ENCODE measurements at places on chromosomes 16 and 17.

DNA sequence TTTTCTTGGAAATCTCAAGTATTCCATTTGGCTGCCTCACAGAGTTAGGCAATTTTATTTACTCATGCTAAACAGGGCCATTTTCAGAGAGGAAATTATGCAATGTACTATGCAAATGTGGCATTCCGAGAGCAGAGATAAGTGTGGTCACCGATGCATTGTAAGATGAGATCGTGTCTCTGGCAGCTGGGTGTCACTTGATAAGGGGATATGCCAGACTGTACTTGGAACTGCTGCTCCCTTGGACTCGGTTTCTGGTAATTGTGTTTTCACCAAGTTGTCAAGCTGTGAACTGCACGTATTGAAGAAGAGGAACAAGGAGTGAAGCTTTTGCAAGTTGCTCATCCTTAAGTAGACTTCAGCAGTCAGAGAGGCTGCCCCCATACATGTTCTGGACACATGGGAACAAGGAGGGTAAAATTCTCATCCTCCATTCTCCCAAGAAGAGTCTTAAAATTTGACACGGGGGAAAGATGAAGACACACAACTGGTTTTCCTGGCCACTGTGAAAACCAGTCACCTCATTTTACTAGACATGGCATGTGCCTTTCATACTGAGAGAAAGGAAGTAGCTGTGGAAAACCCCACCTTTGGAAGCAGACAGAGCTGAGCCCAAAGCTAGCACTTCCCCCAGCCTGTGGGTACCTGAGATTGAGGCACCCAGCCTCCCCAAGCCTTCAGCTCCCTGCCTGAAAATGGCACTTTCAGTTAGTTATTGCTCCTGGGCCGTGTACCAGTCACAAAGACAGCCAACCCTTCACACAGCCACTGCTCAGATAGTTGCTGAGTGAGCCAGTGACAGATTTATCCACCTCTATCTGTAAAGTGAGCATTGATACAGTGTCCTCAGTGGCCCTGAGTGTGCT lies 150.7 kb downstream of the SOCS1 start:
- no peak for DNase-seq

GRCh38 chr16:3963203-3963602 lies 82.7 kb upstream of the CREBBP start:
- DNase-seq = no peak

DNA sequence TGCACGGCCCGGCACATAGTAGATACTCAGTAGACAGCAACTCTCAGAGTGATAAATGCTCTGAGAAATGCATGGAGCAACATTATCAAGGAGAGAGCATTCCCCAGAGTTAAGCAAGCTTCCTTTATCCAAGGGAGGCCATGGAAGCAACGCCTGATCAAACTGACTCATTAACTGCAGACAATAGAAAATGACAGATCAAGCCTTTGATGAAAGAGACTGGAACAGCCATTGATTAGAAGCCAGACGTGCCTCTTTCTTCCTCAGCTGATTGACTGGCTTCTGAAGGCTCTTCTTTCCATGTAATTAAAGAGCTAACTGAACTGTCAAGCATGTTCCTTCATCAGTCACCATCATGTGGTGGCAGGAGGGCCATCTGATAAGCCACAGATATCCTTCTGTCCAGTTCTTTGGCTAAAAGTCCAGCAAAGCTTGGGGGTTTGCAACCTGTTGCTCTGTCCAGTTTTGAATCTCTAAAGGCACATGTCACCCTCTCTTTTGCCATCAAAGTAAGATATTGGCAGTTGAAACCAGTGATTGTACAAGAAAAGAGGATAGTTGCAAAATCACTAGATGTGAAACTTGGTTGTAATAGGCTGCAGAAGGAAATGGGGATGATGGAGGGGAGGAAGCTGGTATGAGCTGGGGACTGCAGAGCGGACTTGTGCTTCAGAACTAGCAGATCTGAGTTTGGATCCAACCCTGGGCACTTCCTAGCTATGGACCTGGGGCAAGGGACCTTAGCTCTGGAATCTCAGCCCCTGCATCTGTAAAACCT lies 188.0 kb downstream of the HAPSTR1 start:
- peak; percentile 52 for DNase-seq

DNA sequence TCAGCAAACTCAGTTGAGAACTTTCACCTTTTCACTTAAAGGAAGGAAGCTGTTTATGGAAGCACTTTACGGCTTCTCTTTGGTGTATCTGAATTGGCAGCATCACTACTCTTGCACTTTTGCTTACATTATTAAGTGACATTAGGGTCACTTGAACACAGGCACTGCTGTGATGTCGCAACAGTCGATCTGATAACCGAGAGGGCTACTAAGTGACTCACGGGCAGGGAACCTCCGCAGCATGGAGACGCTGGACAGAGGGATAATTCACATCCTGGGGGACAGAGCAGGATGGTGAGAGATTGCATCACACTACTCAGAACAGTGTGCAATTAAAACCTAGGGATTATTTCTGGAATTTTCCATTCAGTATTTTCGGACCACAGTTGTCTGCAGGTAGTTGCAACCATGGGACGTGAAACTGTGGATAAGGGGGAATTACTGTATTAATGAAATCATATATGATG lies 56.5 kb downstream of the DNAH2 start:
- DNase-seq = no peak

GRCh38 chr16:66740533-66740932 lies 10.9 kb downstream of the DYNC1LI2 start:
- DNase-seq = no peak

- DNase-seq = no peak
Measured at GRCh38 chr17:47844227-47844626, 3.2 kb upstream of the SCRN2 start.

DNA sequence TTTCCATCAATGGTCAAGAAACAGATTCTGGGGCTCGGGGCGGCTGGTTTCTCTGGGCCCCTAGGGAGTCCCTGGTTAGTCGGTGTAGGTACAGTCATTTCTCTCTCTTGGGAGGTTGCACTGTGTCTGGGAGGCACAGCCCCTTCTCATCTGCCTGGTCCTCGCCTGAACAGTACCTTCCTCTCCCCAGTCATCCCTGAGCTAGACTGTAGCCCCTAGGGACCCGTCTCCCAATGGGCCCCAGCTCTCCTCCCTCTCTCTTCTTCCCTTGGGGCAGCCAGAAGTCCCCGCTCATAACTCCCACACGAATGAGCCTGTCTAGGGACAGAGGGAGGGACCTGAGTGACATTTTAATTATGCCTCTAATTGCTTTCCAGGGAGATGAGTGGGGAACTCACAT lies 20.2 kb upstream of the CPSF4L start:
- DNase-seq = no peak

DNA sequence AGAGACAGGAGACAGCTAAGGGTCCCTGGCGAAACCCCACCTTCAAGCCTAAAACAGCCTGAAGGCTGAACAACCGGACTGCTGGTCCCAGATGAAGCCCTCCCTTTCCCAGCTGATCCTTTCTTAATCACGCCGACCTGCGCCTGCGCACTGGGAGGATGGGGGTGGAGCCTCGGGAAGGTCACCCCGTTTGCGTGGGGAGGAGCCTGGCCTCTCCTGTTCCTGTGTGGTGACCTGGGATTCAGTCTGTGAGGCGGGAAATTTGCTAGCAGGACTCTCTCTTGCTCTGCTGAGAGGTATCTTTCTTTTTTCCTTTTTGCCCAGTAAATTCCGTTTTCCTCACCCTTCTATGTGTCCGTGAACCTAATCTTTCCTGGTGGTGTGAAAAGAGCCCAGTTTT lies 9.6 kb downstream of the FAM20A start:
- DNase-seq = no peak

DNA sequence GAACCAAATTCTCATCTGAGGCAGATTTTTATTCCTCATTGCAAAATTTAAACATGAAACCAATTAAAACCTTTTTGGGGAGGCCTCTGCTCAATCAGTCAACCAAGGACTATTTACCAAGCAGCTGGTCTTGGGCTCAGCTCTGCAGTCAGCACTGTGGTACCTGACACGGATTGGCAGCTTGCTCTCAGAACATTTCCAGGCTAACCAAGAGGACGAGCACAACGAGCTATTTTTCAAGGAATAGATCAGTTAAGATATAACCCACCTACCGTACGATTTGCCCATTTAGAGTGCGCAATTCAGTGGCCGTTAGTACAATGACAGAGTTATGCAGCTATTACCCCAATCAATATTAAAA lies 26.4 kb upstream of the KLHDC4 start:
- no peak for DNase-seq

- DNase-seq = no peak
Measured at GRCh38 chr17:68248891-68249290, 1.0 kb downstream of the AMZ2 start.

- DNase-seq = no peak
Measured at GRCh38 chr17:80984749-80985148, 6.9 kb upstream of the CHMP6 start.

GRCh38 chr16:30839523-30840227 lies 52.7 kb upstream of the ZNF629 start:
- no peak for DNase-seq

GRCh38 chr17:17455173-17455572 lies 21.6 kb upstream of the MED9 start:
- no peak for DNase-seq

- no peak for DNase-seq
Measured at GRCh38 chr17:40960144-40960543, 6.6 kb downstream of the KRT39 start.

DNA sequence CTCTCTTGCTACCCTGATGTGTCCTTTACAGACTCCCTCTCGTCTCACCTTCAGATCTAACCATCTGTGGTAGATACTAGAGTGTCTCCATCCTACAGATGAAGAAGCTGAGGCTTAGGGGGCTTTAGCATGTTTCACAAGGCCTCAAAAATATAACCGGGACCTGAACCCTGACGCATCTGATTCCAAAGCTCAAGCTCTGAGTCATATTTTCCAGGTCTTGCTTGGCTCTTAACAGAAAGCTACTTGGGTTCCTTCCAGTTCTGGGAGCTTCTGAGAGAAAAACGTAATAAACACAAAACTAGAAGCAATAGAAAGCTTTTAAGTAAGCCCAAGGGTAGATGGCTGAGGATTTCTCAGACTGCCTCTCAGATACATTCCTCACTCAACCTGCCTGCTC lies 224.3 kb upstream of the EEF2KMT start:
- DNase-seq = no peak

DNA sequence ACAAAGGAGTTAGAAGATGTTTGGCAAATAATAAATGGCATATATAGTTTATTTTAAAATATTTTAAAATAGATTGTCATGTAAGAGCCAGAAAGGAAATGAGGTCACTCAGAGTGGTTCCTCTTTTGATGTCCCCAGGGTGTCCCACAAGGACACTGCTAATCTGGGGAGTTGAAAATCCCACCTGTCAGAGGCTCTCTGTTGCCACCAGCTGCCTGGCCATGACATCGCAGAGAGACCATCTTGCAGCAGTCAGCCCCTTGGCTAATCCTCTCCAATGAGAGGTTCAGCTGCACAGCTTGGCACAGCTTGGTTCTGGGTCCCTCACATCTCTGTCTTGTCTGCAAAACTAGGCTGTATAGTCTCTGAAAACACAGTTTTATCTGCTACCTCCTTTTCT lies 11.0 kb upstream of the RBFOX1 start:
- DNase-seq = no peak

DNA sequence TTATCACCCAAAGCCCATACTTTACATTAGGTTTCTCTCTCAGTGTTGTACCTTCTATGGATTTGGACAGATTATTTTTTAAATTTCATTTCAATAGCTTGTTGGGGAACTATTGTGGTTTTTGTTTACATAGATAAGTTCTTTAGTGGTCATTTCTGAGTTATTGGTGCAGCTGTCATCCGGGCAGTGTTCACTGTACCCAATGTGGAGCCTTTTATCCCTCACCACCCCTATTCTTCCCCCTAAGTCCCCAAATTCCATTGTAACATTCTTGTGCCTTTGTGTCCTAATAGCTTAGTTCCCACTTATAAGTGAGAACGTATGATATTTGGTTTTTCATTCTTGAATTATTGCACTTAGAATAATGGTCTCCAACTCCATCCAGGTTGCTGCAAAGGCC lies 57.5 kb downstream of the SLFN11 start:
- no peak for DNase-seq

- DNase-seq = no peak
Measured at GRCh38 chr17:8898126-8898525, 30.7 kb upstream of the PIK3R6 start.

DNA sequence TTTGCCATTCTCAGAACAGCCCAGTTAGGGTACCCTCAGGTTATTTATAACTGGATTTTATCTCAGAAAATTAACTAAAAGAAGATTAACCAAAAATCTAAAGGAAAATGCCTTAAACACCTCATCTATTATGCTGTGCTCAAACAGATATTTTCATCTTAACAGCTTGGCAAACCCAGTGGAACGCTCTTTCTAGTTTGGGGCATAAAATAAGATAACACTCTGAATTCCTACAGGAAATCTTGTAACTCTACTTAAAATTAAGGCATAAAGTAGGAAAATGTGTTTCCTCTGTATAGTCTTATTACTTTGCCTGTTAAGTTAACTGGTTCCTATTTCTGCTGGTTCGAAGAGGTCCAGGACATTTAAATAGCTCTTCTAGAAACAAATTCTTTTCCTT lies 723.9 kb downstream of the MAF start:
- no peak for DNase-seq

DNA sequence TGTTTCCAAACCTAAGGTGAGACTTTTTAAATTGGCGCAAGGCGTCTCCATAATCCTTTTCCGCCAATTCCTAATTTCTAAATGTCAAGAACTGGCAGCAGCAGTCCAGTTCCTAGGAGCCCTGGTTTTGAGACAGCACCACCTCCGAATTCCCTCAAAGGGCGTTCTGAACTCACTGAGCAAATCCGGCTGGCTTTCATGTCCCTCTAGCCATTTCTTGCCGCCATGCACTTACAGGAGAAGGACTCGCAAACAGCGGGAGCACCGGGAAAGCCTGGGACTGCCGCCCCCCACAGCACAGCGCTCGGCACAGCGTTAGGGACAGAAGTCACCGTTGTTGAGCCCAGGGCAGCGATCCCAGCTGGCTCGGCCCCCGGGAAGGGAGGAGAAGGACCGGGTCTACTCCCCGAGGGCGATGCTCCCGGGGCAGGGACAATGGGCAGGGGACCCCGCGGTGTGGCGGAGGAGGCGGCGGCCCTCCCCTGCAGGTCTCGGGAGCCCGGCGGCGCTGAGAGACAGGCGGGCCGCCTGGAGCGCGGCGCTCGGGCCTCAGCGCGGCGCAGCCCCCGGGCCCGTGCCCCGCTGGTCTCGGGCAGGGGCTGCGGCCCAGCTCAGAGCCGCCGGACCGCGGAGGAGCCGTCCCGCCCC lies 545 bp downstream of the ARHGAP17 start:
- DNase-seq = peak; percentile 84

- DNase-seq = no peak
Measured at GRCh38 chr17:34667656-34668055, 88.3 kb downstream of the TMEM132E start.

Measured in retina (tissue), 1 donor.